ENCODE measurements at places on chromosomes 12 and 14. TPM values are rescaled to one million over a fixed set of nuclear protein-coding genes. Genes with fewer than 3 reads are reported as not detected.

DNA sequence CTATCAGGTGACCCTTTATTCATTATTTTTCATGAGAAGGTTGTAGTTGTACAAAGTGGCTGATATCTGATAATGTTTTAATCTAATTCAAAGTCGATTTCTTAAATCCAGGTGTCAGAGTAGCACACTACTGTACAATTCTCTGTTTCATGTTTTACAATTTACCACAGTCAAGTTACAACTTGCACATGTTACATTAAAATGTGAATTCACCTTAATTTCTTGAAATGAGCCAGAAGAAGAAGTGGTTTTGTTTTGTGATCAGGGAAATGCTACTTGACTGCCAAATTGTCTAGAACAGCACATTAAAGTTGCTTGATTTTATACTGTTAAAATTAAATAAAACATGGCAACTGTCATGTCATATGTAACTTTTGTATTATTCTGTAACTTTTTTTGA lies 23.2 kb downstream of the LRRK2 start:
- H3K4me1 ChIP-seq, result no peaks in the 10 kb centered on the region
- no peak for DNase-seq
- no peak overlapping the region for H3K27ac ChIP-seq
- H3K4me3 ChIP-seq, result no peak overlapping the region

The SBNO1 gene
- 17.2 TPM for total RNA-seq

The ARHGEF25 gene
- 107 TPM for total RNA-seq

The KLHL33 gene
- total RNA-seq, result not detected

DNA sequence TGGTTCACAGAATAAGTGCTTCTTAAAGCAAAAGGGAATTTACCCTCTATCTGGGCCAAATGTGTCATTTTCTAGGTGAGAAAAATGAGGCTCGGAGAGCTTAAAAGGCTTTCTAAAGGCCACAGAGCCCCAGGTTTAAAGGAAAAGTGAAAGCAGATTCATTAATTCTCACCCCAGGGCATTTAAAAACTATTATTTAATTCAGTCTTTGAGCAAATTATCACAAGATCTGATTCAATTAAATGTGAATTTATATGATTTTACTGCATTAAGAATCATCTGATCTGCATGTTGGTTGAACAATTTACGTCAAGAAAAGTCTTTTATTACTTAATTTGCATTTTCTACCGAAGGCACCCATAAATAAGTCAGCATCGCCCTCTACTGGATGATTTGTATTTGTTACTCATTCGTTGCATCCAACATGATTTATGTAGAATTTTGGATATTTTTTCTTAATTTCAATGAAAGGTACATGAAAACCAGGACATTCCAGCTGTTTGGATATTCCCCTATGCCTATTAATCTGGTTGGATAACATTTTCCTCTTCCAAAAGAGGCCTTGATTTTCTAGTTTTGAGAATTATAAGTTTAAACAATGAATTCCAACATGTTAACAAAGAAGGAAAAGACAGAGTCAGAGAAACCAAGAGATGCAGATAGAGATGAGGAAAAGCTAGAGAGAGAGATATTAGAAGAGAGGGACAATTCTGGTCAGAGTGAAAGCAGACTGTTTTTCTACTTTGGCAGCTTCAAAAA lies 19.1 kb upstream of the DHRS7 start:
- DNase-seq, result no peak
- H3K36me3 ChIP-seq, result no peaks in the 10 kb centered on the region
- H3K27me3 ChIP-seq, result no peaks in the 10 kb centered on the region
- H3K4me1 ChIP-seq, result peaks cover 4% of the 10 kb centered on the region
- H3K4me3 ChIP-seq, result peak overlapping the region; percentile 22

- no peaks in the 10 kb centered on the region for H3K27me3 ChIP-seq
- no peaks in the 10 kb centered on the region for H3K36me3 ChIP-seq
- DNase-seq, result no peak
- no peak overlapping the region for H3K27ac ChIP-seq
These were observed 23.8 kb downstream of the OAS2 start for GRCh38 chr12:113002155-113002554.

DNA sequence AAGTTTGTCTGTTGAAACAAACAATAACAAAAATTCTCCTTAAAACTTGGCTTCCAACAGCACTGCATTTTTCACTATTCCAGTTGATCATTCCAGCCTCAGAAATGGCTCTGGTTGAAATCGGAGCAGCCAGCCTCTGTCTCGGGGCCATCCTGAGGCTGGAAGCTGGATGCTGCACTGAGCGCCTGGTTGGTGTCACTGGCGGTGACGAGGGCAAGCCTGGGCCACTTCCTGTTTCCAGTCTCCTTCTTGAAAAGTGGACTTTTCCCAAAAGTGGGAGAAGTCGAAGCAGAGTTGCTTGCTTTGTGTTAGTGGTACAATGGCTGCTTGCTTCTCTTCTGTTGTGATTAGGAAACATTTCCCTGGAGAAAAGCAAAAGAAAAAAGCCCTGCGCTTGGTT lies 48.7 kb downstream of the CCDC92 start:
- no peaks in the 10 kb centered on the region for H3K36me3 ChIP-seq
- no peaks in the 10 kb centered on the region for H3K4me1 ChIP-seq
- no peak for DNase-seq
- no peak overlapping the region for H3K4me3 ChIP-seq
- no peaks in the 10 kb centered on the region for H3K27me3 ChIP-seq

DNA sequence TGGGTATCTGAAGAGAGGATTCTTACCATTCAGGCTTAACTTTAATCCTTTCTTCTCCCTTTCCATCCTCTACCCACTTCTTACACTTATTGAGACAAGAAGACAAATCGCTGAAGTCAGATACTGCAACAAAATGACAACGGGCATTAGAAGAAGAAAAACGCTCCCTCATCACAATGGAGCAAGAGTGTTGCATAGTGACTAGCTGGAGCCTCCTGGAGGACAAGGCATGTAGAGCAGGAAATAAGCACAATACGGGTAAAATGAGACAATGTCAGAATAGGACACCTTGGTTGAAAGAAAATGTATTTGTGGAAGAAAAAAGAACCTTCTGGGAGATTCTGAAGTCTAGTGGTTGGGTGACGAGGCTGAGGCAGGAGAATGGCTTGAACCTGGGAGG lies 501.0 kb downstream of the RERGL start:
- H3K27me3 ChIP-seq, result no peaks in the 10 kb centered on the region
- H3K4me3 ChIP-seq, result no peak overlapping the region
- no peak for DNase-seq
- no peaks in the 10 kb centered on the region for H3K36me3 ChIP-seq

- H3K4me1 ChIP-seq, result peaks cover 20% of the 10 kb centered on the region
- no peaks in the 10 kb centered on the region for H3K36me3 ChIP-seq
- peak overlapping the region; percentile 49 for H3K27ac ChIP-seq
- H3K27me3 ChIP-seq, result no peaks in the 10 kb centered on the region
- DNase-seq, result peak; percentile 84
These were observed 75.4 kb downstream of the CCDC92 start for GRCh38 chr12:123897221-123897620.

The GUCY2C gene
- not detected for total RNA-seq

The MYF5 gene
- total RNA-seq, result not detected
